Stimulated activated naive CD8-positive, alpha-beta T cell treated with anti-CD3 and anti-CD28 coated beads, Interleukin-15, amount 100 ng/mL, for 72 hours (primary cell): ENCODE measurements at places on chromosomes 4 and X.

DNA sequence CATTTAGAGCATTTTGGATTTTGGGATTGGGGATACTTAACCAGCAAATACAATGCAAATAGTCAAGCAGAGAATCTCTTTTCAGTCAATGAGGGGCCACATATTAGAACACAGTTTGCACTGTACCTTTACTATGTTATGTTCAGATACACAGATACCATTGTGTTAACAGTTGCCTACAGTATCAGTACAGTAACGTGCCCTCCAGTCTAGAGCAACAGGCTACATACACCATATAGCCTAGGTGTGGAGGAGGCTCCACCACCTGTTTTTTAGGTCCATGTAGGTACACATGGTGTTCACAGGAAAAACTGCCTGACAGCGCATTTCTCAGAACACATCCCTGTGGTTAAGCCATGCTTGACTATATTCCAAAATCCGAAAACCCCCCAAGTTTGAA lies 9.1 kb downstream of the GRPEL1 start:
- no peak for DNase-seq

DNA sequence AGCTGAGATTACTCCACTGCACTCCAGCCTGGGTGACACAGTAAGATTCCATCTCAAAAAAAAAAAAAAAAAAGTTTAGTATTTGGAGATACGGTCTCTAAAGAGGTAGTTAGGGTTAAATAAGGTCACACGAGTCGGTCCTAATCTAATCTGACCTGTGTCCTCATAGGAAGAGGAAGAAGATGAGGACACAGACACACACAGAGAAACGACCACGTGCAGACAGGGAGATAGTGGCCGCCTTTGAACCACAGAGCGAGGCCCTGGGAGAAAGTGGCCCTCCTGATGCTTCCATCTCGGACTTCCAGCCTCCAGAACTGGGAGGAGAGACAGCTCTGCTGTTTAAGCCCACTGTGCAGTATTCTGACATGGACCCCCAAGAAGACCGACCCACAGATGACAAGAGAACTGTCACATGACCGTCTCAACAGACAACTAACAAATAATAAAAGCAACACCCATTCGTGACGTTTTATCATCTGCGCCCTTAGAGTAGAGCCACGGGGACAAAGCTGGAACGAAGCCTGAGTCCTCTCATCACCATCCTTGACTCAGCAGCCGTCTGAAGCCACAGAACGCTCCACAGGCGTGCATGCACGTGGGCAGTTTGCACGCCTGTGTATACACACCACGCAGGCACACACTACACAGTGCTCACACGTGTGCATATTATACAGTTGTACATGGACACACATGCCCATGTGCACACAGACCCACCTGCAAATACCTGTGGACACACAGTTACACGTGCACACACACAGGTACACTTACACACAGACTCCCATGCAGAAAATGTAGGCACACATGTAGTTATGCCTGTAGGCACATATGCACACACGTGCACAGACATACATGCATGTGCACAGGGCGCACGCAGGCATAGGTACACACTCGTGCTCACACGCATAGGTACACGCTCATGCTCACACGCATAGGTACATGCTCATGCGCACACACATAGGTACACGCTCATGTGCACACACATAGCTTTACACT lies 51.7 kb downstream of the FAM53A start:
- no peak for DNase-seq

DNA sequence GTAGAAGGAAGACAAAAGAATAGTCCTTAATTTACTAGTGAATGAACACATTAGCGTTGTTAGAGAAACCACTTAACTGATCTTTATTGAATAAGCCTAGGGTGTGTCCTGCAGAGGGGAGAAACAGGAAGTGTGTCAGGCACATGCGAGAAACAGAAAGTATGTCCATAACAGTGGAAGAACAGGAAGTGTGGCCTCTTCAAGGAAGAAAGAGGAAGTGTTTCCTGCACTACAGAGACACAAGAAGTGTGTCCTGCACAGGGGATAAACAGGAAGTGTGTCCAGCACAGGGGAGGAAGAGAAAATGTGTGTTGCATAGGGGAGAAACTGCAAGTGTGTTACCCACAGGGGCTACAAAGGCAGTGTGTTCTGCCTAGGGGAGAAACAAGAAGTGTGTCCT lies 539.6 kb upstream of the PRKX start:
- DNase-seq: no peak

- DNase-seq: no peak
Measured at GRCh38 chrX:14363728-14364127, 165.6 kb upstream of the GLRA2 start.

GRCh38 chr4:73648478-73648877 lies 28.2 kb upstream of the RASSF6 start:
- no peak for DNase-seq

DNA sequence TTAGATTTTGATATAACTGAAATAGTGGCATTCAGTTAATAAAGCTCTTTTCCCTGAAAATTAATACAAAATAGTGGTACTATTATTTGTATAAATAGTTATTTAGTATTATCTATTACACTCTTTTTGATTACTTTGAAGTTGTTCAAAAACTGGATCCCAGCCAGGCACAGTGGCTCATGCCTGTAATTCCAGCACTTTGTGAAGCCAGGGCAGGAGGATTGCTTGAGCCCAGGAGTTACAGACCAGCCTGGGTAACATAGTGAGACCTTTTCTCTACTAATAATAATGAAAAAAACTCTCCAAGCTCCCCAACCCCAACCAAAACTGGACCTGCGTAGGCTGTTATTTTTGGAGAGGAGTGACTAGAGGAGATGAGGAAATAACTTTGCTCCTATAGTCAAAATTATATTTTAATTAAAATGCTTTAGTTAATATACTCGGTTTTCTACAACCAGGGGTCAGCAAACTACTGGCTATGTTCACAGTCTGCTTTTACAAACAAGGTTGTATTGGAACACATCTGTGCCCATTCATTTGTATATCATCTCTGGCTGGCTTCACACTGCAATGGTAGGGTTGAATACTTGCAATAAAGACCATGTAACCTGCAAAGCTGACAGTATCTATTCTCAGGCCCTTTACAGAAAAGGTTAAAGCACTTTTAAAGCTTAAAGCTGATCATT lies 27.6 kb downstream of the GUCY1A1 start:
- DNase-seq: no peak
